Left lobe of liver (tissue), 2 donors: ENCODE measurements at places on chromosomes 5 and 9.

DNA sequence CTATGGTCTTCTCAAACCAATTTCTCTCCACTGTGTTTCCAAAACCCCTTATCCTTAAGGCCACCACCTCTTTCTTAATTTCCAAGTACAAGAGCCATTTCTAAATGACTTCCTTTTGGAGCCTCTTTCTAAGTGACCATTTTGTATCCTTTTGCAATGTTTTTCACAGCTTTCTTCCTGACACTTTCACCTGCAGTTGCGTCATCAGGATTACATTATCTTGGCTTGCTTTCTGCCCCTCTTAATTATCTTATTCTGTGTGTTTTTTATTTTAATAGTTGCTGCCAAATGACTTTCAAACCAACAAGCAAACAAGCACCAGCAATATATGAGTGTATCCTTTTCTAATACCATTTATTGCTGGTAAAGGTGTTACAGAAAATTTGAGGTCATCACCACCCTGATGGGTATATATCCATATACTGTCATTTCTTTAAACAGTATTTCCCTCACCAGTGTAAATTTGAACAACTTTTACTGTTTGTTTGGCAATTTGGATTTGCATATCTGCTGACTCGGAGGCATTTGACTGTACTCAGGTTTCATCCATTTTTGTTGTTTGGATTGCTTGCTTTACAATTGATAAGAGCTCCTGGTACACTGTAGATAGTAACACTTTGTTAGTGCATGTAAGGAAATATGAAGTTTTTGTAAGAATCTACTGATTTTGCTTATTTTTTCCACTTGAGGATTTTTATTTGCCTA, 5.4 kb upstream of the ANXA1 start:
- DNase-seq, result no peak

DNA sequence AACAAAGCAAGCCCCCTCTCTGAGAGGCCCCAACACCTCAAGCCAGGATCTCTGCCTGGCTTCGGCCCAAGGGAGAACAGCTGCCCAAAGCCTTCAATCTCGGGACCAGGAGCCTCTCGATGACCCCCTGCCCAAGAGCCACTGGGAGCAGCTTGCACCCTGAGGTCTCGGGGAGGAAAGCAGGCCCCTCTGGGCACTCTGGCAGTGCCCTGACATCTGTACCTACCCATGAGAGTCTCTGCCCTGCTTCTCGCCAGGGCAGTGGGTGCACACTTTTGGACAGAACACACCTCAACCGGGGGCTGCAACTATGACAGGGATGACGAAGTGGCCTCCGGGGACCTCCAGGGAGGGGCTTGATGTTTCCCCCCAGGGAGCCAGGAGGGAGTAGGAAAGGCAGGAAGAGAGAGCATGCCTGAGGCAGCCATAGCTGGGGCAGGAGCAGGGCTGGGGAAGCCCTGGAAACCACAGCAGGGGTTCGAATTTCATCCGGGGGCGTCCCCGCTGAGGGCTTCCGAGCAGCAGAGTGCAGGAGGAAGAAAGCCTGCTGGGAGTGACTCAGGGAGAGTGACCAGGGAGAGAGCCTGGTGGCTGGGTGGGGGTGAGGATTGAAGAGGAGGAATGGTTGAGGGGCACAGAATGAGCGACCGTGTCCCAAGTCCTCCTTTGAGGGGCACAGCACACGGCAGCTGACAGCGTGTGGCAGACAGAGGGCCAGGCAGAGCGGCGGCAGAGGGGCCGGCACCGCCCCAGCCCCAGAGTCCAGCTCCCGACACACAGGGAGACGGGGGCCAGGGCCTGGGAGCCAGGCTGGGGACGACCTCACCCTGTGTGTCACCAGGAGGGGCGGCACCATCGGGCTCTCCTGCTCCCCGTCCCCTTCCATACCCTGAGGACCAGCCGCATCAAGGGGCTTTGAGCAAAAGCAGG, 1.8 kb downstream of the LPCAT1 start:
- DNase-seq, result peak; percentile 43

DNA sequence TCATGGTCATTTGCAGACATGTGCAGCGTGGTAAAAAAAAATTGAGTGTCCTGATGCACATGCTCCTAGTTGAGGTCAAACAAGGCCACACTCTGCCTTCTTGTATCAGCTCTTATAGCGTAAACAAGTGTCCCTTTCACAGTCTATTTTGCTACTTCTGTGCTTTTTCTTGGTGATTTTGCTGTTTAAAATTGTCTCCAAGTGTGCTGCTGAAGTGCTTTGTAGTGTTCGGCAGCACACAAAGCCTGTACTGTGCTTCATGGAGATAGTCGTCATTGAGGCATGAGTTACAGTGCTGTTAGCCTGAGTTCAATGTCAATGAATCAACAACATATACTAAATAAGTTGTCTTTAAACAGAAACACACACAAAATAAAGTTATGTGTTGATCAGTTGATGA, 690.4 kb upstream of the MEF2C start:
- no peak for DNase-seq

DNA sequence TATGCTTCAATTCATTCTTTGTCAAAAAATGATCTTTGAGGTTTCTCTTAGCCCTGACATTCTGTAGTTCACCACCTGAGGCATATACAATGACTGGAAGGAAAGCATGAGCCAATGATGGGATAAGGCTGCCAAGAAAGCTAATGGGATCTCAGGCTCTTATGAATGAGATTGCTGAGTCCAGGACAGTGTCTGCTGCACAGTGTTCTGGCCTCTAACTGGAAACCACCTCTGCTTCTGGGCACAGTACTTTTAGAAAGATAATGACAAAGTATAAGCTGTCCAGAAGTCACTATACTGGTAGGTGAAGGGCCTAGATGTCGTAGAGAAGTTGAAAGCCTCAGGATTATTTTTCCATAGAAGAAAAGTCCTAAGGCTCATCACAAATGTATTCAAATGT, 69.1 kb upstream of the PAPPA start:
- DNase-seq, result no peak

GRCh38 chr5:93588352-93589151, 5.5 kb downstream of the NR2F1 start:
- DNase-seq, result no peak

- no peak for DNase-seq
Observed at GRCh38 chr5:7396713-7397454, 946 bp downstream of the ADCY2 start.

DNA sequence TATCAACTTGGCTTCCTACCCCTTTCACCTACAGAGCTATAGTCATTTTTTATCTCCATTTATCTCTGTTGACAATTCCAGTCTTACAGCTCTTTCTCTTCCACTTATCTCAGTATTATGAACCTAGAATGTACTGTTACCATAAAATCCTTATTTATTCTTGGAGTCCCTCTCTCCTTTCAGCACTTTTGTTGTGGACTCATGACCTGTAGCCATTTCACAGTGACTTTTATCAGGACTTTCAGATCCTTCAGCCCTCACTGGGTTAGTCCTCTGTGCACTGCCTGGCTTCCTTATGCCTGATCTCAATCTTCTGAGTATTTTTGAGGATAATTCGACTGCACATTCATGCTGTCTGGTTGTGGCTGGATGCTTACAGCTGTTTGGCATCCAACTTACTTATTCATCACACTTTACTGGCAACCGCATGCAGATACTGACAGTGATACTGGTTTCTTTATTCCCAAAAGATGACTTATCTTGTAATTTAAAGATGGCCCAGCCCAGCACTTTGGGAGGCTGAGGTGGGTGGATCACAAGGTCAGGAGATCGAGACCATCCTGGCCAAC, 293.3 kb downstream of the MAN2A1 start:
- DNase-seq, result no peak

GRCh38 chr5:151083081-151083676, 2.3 kb upstream of the TNIP1 start:
- DNase-seq, result no peak

GRCh38 chr5:178360926-178361235, 128.3 kb upstream of the PHYKPL start:
- DNase-seq, result no peak

GRCh38 chr5:170216257-170216864, 16.4 kb upstream of the C5orf58 start:
- DNase-seq, result no peak

- DNase-seq, result no peak
Observed at GRCh38 chr5:93998951-93999455, 257.6 kb upstream of the POU5F2 start.

DNA sequence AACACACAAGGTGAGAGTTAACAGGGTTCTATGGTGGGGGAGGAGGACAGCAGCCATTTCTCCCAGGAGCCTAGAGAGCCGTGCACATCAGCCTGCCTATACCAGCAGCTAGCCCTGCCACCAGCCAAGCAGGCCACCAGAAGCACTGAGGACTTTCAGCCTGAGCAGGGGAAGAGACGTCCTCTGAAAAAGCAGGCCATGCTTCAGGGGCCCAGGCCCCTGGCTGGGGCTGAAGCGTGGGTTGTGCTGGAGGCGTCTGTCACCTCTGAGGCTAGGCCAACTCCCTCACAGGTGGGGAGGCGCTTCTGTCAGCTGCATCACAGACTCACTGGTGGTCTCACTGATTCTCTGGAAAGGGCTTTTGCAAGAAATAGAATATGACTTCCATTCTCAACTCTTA, 16.3 kb downstream of the FSTL4 start:
- DNase-seq, result no peak

DNA sequence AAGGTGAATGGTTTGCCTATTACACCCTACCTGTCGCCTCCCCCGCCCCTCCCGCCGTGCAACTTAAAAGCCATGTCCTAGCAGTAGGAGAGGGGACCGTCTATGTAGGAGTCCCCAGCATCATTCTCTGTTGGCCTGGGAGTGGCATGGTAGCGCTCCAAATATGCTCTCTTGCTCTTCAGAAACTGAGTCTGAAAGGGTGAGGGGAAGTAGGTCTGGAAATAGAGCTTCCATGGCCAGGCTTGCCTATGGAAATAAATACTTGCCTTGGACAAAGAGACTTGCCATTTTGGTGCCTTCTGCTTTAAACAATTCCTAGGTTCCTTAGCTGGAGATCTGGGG, 1.4 kb downstream of the RGS7BP start:
- DNase-seq, result no peak

DNA sequence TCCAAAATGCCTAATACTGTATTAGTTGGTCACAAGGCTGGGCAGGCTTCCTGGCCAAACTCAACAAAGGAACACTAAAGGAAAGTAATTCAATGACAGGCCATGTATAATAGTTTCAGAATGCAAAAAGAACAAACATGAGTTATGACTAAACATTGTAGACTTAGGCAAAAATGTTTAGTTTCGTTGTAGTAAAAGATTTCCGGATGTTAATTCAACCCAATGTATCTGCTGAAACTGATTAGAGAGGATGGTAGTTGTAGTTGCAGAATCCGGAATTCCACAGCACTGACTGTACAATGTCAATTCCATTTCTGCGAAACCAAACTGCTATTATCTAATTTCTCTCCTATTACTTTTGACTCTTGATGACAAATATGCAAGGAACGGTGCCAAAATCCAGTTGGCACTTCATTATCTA, 117.9 kb upstream of the FST start:
- DNase-seq, result no peak

DNA sequence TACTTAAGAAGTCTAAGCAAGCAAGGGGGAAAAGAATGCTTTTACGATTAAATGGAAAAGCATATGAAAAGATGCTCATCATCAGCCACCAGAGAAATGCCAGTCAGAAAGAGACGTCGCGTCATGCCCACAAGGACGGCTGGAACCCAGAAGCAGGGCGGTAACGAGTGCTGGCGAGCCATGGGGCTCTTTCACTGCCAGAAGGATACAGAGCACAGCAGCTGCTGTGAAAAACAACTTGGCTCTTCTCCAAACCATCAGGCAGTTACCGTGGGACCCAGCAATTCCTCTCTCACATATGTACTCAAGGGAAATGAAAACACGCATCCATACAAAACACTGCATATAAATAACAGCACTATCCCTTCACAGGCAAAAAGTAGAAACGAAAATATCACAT, 95.5 kb downstream of the CAMSAP1 start:
- no peak for DNase-seq

GRCh38 chr5:157366741-157367674, 93.0 kb upstream of the NIPAL4 start:
- no peak for DNase-seq

DNA sequence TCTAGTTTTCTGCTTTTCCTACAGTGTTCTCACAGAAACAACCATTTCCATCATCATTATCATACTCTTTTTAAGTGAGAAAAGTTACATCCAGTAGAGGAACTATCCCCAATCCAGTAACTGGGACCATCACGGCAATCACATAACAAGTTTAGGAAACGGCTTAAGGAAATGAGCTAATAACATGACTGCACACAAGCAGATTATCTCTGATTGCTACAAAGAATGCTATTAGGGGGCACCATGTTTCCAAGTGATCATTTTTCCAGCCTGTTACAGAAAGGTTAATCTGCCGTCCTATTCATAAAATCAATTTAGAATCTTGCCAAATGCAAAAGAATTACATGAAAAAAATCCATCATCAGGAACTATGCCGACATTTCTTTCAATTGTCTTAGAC, 94.6 kb downstream of the EFNA5 start:
- no peak for DNase-seq

GRCh38 chr9:131603199-131603598, 57.9 kb downstream of the PRRT1B start:
- no peak for DNase-seq

- no peak for DNase-seq
Observed at GRCh38 chr9:114777821-114778609, 27.8 kb downstream of the TNFSF15 start.

DNA sequence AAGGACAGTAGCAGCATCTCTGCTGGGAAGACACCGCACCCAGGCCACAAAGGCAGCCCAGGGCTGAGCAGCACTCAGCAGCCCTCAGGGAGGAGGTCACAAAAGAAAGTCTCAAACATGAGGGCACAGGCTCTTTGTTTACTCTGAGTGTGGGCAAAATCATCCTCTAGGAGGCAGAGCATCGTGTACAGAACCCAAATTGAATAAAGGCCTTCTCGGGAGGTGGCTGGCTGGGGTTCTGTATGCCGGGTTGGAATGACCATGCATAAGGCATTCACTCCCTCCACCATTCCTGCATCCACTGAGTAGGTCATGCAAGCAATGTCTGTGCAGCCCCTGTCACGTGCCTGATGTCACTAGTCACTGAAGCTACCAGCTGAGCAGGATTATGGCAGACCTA, 412.8 kb downstream of the SPOCK1 start:
- no peak for DNase-seq

DNA sequence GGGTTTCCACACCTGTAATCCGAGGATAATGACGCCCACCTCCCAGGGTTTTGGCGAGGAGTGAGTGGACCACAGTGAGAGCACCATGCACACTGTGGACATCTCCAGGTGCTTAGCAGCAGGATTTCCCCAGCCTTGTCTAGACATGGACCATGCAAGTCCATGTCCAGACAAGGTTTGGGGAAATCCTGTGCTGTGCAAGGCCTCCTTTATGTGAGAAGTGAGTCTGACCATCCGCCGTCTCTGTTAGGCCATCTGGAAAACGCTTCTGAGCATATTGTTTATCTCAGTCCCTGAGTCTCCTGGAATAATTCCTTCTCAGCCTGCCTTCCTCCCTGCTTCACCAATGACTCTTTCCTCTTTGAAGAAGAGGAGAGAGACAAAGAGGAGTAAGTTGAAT, 26.2 kb upstream of the TNFAIP8 start:
- no peak for DNase-seq

- DNase-seq, result no peak
Observed at GRCh38 chr9:129111528-129112151, 425 bp downstream of the PTPA start.
